ENCODE measurements at places on chromosomes 12 and 14. TPM values are rescaled to one million over a fixed set of nuclear protein-coding genes. Genes with fewer than 3 reads are reported as not detected.

The PLEKHG7 gene
- total RNA-seq, result not detected

The GEMIN2 gene
- 20.1 TPM for total RNA-seq

The CLEC9A gene
- not detected for total RNA-seq

The THAP2 gene
- 4.9 TPM for total RNA-seq

The ZNF10 gene
- 11.9 TPM for total RNA-seq

The MANSC4 gene
- total RNA-seq, result not detected

The ATG14 gene
- total RNA-seq, result 12.2 TPM

The AKAP5 gene
- total RNA-seq, result 0.52 TPM

The DHRS2 gene
- 1.4 TPM for total RNA-seq

The ANKS1B gene
- 7.6 TPM for total RNA-seq

The RNASE7 gene
- not detected for total RNA-seq

The NYNRIN gene
- total RNA-seq, result 129 TPM

DNA sequence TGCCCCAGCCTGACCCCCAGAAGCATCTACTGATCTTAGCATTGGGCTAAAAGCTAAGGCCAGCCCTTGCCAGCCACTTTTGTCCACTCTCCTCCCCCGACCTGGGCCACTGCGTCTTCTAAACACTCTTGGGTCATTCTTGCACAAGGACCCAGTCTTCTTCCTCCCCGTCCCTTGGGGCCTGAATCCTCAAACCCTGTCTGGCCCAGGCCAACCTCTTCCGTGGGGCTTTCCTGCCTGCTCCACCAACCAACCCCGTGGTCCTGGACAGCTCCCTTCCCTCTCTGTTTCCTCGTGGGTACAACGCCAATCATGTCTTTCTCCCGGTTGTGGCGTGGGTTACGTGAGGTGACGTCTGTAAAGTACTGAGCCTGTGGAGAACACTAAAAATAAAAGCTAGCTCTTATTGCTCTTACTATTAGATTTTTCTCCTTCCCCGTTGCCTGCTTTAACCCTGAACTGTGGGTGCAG, 21.5 kb downstream of the FAM222A start:
- H3K27me3 ChIP-seq, result peaks cover 34% of the 10 kb centered on the region
- no peak for DNase-seq
- no peaks in the 10 kb centered on the region for H3K36me3 ChIP-seq
- no peak overlapping the region for H3K4me3 ChIP-seq

GRCh38 chr14:100440207-100440631, 117.1 kb downstream of the SLC25A47 start:
- peaks cover 27% of the 10 kb centered on the region for H3K4me1 ChIP-seq
- no peaks in the 10 kb centered on the region for H3K27me3 ChIP-seq
- H3K27ac ChIP-seq, result no peak overlapping the region
- no peaks in the 10 kb centered on the region for H3K36me3 ChIP-seq

DNA sequence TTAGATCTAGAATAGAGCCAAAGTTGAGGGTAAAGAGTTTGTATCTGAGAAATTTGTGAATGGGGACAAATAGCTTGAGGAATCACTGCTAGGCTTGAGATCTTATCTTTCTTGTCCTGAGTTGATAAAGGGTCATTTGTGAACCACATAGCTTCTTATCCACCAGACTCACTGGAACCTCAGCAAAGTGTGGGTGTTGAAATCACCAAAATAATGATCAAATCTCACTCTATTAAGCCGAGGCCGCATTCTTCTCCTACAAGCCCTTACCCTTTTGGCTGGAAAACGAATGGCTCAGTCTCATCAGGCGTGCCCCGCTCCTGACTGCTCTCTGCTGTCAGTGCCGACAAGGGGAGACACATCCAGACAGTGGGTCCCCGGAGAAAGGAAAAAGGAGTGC, 240.6 kb downstream of the EGLN3 start:
- peaks cover 4% of the 10 kb centered on the region for H3K36me3 ChIP-seq
- no peak overlapping the region for H3K4me3 ChIP-seq
- H3K27me3 ChIP-seq, result peaks cover 62% of the 10 kb centered on the region
- H3K27ac ChIP-seq, result no peak overlapping the region

DNA sequence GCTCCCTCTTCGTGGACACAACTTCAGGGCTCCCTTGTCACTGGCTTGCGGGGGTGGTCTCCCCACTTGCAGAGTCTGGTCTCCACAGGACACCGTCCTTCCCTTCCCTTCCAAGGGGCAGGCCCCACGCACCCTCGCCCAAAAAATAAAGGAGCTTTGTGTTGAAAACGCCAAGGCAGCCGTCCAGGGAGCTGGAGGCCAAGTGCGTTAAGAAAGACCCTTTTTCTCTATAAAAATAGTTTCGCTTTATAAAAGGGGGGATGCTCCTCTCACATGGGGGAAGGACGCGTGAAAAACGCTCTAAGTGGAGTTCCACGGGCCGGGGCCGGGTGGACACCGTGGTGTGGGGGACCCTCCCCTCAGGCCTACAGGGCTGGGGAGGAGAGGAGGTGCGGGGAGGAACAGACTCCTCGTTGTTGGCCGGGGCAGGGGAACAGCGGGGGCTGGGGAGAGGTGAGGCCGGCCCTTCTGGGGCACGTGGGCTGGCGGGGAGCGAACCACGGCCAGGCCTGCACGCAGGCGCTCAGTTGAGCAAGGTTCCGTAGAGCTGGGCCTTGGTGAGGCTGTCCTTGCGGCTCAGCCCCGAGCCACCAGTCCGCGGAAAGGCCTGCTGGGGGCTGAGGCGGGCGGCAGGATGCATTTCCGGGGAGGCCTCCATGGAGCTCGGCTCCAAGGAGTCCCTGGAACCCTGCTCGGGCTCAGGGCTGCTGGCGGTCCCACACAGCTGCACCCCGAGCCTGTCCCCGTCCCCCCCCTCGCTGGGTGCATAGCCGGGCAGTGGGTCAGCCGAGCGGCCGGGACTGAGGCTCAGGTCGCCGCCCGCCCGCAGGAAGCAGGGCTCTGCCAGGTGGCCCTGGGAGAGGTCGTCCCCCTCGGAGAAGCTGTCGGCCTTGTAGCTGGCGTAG, 49.5 kb downstream of the BEGAIN start:
- H3K27ac ChIP-seq, result no peak overlapping the region
- H3K27me3 ChIP-seq, result no peaks in the 10 kb centered on the region
- no peak overlapping the region for H3K4me3 ChIP-seq
- H3K36me3 ChIP-seq, result no peaks in the 10 kb centered on the region
- peaks cover 18% of the 10 kb centered on the region for H3K4me1 ChIP-seq

GRCh38 chr12:29804019-29804418, 20.3 kb upstream of the TMTC1 start:
- H3K36me3 ChIP-seq, result peaks cover 5% of the 10 kb centered on the region
- no peaks in the 10 kb centered on the region for H3K4me1 ChIP-seq
- H3K4me3 ChIP-seq, result no peak overlapping the region
- DNase-seq, result no peak

DNA sequence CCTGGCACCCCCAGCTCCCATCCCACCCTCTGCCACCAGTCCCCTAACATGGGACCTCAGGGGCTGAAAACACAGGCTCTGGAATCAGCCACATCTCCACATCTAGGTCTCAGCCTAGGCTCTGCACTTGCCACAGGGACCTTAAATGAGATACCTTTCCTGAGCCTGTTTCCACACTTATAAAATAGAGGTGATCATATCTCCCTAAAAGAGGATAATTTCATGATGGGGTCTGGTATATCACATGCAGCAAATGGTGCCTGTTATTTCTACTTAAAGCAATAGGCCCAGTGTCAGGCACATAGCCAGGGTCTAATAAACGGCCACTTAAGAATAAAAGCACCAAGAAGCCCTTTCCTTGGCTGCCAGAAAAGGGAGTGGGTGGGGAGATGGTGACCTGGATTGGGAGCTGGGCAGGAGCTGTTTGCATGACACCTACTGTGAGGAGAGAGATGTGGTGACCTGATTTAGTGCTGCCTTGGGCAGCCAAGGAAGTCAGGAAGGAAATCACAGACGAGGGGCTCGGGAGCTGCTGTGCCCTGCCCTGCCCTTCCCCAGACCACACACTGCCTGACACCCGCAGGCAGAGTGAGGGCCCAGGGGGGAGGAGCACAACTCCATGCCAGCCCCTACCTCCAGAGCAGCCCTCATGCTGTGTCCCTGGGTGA, 71.2 kb downstream of the IRF2BPL start:
- H3K27ac ChIP-seq, result peak overlapping the region; percentile 96
- H3K4me1 ChIP-seq, result peaks cover 59% of the 10 kb centered on the region
- H3K4me3 ChIP-seq, result peak overlapping the region; percentile 68
- no peaks in the 10 kb centered on the region for H3K36me3 ChIP-seq
- H3K27me3 ChIP-seq, result no peaks in the 10 kb centered on the region

DNA sequence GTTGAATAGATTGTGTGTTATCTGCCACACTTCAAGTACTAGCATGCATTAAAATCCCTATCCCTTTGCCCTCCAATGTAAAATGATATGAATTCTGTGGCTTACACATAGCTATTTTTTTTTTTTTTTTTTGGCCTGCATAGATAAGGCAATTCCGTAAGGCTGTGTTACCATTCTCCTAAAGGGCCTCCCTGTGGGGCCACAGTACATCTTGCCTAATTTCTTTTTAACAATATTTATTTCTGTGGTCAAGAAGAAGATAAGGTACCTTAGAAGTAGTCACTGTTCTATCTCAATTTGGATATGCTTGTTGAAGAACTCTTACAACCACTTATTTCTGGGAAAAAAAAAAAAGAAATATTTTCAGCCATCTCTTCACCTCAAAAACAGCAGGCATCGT, 19.8 kb downstream of the FLRT2 start:
- H3K27ac ChIP-seq, result no peak overlapping the region
- H3K4me3 ChIP-seq, result no peak overlapping the region
- no peak for DNase-seq
- H3K36me3 ChIP-seq, result peaks cover 57% of the 10 kb centered on the region
- H3K27me3 ChIP-seq, result no peaks in the 10 kb centered on the region

GRCh38 chr12:55850401-55850800, 7.7 kb upstream of the MMP19 start:
- no peaks in the 10 kb centered on the region for H3K36me3 ChIP-seq
- DNase-seq, result no peak
- H3K27ac ChIP-seq, result no peak overlapping the region
- H3K4me3 ChIP-seq, result no peak overlapping the region

DNA sequence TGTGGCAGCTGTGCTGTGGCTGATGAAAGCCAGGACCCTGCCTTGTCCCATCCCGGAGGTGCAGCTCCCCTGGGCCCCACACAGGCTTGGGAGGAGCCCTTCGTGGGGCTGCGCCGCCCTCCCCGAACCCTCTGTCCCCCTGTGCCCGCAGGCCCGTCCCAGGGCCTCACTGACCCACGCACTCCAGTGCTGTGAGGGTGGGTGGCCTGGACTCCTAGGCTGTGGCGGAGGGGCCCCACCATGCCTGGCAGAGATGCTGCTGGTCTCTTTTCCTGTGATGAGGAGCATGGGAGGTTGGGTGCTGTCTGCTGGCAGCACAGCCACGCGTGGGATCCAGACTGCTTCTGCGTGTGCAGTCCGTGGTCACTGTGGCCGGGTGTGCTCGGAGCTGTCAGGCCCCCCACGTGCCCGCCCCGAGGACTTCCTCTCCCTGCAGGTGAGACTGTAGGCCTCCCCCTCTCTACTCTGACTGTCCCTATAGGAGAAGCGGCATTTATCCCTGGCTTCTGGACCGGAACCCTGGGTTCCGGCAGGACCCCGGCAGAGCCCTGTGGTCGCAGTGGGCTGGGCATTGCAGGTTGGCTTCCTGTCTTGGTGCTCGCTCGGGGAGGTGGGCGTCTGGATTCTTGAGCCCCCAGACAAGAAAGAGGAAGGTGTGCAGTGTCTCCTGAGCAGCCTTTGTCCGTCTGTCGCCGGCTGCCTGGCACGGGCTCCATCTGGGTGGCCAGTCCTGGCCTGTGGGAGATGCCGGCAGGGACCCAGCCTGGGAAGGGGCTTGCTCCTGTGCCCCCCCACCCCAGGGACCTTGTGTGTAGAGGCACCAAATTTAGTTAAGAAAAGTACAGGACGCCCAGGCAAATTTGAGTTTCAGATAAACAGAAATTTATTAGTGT, 2.3 kb downstream of the MTA1 start:
- H3K27me3 ChIP-seq, result no peaks in the 10 kb centered on the region
- peak overlapping the region; percentile 91 for H3K4me3 ChIP-seq
- H3K27ac ChIP-seq, result peak overlapping the region; percentile 46

GRCh38 chr12:118287728-118288127, 85.0 kb downstream of the TAOK3 start:
- DNase-seq, result no peak
- H3K4me1 ChIP-seq, result peaks cover 5% of the 10 kb centered on the region
- H3K4me3 ChIP-seq, result no peak overlapping the region
- no peak overlapping the region for H3K27ac ChIP-seq
- H3K36me3 ChIP-seq, result no peaks in the 10 kb centered on the region

DNA sequence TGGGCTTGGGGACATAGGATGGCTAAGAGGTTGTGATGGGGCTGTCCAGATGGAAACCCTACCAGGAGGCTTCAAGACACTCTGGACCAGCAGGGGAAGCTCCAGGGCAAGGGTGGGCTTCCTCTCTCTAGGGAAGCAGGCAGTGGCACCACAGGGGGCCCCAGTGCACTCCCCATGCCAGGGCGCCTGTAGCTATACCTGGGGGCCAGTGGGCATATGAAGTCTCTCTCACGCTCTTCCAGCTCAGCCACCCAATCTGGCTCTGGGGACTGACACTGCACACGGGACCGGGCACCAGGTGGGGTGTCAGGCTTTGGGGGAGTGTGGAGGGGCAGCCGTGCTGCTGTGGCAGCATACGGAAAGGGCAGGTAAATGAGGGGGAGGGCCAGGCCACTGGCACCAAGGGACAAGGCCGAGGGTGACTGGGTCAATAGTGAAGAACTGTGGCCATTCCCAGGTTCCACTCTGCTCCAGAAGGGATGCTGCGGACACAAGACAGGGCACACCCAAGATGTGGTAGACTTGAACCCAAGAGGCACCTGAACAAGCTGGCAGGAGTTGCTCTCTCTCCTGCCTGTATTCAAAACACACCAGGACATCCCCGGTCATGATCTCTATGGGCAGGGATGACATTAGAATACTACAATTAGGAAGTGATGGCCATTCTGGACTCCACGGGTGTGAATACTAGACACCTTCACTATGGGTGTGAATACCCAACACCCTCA, 27.5 kb downstream of the RFLNA start:
- peaks cover 26% of the 10 kb centered on the region for H3K36me3 ChIP-seq
- H3K27me3 ChIP-seq, result peaks cover 16% of the 10 kb centered on the region
- DNase-seq, result no peak
